GM23338 (cell line): ENCODE measurements at places on chromosomes 2 and 18.

DNA sequence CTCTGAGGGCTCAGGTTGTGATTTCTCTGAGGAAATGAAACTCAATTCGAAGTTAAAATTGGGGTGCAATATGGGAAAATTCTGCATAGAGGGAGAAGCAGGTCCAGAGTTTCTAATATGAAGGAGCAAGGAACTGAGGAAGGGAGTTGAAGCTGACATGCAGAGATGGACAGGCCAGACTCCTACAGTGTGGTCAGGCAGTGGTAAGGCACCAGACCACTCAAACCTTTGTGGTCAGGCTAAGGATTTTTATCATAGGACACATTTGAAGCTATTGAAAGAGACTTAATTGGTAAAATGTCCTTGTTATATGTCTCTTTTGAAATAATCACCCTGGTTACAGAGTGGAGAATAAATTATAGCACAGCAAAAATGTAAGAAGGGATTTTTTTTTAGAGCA is 1074.8 kb upstream of the CDH2 start:
- no peak for DNase-seq

- DNase-seq, result no peak
These were observed 184.7 kb upstream of the DLGAP1 start for GRCh38 chr18:4639628-4640310.

GRCh38 chr2:24409700-24410556 is 49.6 kb upstream of the ITSN2 start:
- peak; percentile 87 for DNase-seq

- no peak for DNase-seq
These were observed 406.5 kb downstream of the XIRP2 start for GRCh38 chr2:167294776-167295140.

- DNase-seq, result no peak
These were observed 266.6 kb downstream of the ACTR3 start for GRCh38 chr2:114156366-114157056.

DNA sequence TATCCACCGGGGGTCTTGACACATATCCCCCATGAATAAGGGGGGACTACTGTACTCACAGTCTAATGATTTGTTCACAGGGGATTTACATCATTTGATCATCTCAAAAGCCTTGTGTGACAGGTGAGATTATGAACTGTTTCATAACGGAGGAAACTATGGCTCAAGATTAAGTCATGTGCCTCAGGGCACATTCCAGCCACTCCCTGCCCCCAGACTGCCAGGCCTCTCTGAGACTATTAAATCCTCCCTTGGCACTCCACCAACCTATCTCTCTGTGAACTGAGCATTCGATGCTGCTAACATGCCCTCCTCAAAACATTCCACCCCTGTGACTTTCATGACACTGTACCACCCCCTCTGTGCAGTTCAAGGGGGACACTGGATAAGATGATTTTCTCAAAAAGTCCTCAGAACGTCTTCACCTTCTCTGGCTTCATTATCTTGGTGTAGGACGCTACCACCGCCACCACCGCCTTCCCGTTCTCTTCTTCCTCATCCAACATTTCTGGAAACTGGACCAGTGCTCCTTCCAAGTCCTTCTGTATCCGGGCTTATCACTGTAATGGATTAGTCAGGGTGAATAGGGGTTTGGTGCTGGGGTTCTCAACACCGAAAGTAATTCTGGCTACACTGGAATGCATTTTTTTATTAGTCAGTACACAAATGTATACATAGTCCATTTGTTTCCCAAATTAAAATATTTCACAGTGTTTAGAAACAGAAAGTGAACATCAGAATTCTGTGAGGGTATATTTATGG is 169.6 kb downstream of the KCNS3 start:
- no peak for DNase-seq

GRCh38 chr2:160367887-160368286 is 125.7 kb downstream of the RBMS1 start:
- peak; percentile 25 for DNase-seq

GRCh38 chr2:53630026-53630606 is 137.5 kb upstream of the CHAC2 start:
- DNase-seq, result peak; percentile 4

GRCh38 chr2:47265158-47265557 is 110.0 kb upstream of the STPG4 start:
- no peak for DNase-seq

DNA sequence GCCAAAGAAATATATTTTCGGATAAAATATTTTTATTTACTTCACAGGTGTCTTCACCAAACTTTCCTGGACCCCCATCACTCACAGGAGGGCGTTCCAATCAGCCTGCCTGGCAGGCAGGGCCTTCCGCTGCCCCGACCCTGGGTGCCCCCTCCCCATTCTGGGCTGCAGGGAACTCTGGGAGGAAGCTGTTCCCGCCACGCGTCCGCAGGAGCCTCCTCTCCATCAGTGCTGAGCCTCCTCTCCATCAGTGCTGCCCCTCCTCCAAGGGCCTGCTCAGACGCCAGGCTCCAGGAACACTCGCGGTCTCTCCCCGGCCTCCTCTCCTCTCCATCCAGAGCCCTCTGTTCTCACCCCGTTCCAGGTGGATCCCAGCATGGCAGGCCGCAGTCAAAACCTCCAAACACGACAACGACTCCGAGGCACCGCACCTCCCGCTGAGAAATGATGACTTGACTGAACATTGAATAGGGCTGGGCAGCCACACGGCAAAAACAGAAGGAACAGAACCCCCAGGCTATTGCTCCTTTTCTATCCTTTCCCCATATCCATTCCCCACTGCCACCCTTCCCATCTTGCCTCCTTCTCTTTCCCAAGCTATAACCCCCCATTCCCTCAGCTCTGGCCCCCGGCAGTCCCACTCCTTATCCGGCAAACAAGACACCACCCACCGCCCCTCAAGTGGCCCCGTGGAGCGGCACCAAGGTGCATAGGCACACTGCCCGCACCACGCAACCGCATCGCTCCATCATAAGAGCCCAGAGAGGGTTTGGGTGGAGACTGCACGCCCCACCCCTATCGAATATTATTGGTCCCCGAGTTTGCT is 268.6 kb upstream of the RAB6C start:
- DNase-seq, result no peak

- no peak for DNase-seq
These were observed 21.7 kb upstream of the LCLAT1 start for GRCh38 chr2:30425326-30425725.

DNA sequence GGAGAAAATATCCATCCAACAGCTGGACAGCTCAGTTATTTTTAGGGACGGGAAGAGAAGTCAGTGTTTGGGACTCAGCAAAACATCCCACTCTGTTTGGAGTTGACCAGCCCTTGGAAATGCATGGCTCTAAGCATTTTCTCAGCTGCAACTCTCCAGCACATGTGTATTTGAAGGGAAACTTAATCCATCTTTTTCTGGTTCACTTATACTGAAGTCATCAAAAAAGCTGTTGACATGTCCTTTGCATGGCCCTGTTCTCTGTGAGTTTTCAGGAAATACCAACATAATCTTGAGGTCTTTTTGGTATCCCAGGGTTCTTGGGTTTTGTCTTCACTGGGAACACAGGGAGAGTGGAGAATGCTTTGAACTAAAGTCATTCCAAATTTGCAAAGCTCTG is 91.9 kb upstream of the CELF4 start:
- no peak for DNase-seq

DNA sequence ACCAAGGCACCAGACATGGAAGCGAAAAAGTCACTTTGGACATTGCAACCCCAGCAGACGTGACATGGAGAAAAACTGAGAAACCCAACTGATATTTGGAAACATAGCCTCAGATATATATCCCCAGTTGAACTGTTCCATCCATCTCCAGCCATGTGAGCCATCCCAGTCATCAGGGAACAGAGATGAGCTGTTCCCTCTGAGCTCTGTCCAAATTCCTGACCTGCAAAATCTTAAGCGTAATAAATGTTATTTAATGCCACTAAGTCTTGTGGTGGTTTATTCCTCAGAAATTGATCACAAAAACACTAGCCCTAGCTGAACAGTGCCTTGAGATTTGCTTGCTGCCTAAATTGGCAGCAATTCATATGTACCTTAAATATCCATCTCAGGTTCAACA is 182.8 kb downstream of the NRP2 start:
- DNase-seq, result no peak

GRCh38 chr18:22558945-22559385 is 141.2 kb upstream of the CTAGE1 start:
- DNase-seq, result peak; percentile 40

DNA sequence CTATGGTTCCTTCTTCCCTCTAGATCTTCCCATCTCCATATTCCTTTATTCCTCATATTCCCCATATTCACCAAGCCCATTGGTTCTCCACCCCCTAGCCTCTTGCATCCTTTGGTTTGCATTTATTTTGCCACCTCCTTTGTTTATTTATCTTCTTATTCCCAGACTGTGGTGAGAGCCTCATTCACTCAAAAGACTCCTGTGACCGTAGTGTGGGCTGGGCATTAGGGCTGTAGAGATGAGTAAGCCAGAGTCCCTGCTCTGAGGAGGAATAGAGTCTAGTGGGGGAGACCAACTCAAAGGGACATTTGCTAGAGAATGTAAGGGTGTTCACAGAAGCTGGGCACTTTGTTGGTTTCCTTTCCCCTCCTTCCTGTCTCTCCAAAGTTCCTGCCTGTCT is 8.3 kb downstream of the ATG16L1 start:
- no peak for DNase-seq

- DNase-seq, result no peak
These were observed 122.9 kb downstream of the MTCL1 start for GRCh38 chr18:8828300-8828699.

GRCh38 chr2:121075006-121075551 is 209.9 kb downstream of the TFCP2L1 start:
- peak; percentile 94 for DNase-seq

DNA sequence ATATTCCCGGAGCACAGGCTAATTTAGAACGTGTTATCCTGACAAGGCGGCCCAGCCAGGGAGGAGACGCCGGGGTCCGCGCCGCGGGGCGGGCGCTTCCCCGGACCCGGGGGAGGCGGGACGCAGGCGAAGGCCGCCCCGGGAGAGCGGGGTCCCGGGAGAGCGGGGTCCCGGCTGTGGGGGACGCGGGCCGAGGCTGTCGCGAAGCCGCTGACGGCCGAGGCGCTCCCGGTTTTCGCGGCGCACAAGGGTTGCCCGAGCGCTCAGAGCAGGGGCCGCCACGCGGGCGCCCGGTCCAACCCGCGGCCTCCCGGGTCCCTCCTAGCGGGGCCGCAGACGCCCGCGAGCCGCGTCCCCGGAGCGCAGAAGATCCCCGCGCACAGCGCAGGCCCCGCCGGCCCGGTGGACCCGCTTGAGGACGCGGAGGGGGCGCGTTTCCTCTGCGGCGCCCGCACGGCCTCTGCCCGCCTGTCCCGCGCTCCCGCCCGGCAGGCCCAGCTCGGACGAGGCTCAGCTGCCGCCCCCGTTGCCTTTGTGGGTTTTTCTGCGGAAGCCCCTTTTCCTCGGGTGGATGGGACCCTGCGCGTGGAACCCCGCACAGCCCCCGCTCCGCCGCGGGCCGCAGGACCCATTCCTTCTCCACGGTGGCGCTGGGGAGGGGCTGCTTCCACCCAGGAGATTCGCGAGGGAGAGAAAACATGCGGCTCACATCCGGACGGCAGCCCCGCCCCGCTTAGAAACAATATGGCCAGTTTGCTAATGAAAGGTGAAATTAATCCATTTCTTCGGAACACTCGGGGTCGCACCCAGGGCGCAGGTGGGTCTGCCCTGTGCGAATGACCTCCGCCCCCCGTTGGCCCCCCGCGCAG is 9.6 kb upstream of the KCNG2 start:
- peak; percentile 53 for DNase-seq

DNA sequence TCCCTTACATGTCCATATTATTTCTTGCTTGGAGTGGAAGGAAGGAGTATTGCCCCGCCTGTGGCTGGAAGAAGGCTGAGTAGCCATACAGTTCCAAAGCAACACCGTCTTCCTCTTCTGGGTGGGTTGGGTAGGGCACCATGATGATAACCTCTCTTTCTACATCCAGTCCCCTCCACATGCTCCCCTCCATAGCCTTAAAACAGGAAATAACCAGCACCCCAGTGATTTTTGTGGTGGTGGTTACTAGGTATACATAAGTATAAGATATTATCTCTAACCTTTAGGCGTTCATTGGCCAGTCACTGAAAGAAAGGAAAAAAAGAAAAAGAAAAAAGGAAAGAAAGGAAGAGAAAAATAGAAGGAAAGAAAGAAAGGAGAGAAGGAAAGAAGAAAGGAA is 63.1 kb downstream of the CXCR4 start:
- DNase-seq, result no peak

- DNase-seq, result no peak
These were observed 22.0 kb downstream of the NPPC start for GRCh38 chr2:231904161-231904611.

- DNase-seq, result peak; percentile 79
These were observed 657 bp downstream of the ARL6IP6 start for GRCh38 chr2:152718909-152719645.

DNA sequence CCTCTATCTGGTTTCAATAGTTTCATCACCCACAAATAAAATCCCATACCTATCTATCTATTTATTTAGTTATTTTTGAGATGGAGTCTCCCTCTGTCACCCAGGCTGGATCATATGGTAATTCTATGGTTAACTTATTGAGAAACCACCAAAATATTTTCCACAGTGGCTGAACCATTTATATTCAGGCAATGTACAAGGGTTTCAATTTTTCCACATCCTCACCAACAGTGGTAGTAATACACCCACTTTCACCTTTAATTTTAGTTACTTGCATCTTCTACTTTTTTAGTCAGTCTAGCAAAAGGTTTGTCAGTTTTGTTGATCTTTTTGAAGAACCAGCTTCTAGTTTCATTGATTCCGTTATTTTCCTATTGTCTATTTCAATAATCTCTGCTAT is 46.1 kb upstream of the PHLPP1 start:
- DNase-seq, result no peak

DNA sequence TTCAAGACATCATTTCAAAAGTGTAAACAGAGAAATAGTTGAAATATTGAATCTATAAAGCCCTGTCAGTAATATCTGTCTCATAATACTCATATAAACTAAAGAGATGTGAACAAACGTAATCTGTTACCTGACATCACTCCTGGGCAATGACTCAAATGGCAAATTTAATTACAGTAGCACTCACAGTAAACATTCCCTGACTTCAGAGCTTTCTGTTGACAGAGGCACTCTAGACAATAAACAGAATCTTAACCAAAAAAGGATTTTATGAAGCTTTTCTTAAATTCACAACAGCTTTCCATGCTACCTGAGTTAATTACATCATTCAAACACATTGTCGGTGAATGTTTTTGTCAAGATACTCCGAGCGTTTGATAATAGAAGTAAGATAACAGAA is 128.1 kb upstream of the PDE1A start:
- no peak for DNase-seq

- DNase-seq, result no peak
These were observed 198.7 kb downstream of the DOK6 start for GRCh38 chr18:69599377-69599776.

- no peak for DNase-seq
These were observed 126.7 kb downstream of the PRKCE start for GRCh38 chr2:45777996-45778719.

- no peak for DNase-seq
These were observed 42.5 kb downstream of the HRH4 start for GRCh38 chr18:24502667-24503523.

GRCh38 chr2:38907743-38908562 is 18.3 kb downstream of the ARHGEF33 start:
- DNase-seq, result no peak
